ENCODE measurements at places on chromosomes 16 and 17.
A peak's percentile ranks its signal among the peaks of the same experiment; 100 is the strongest.

- peak; percentile 89 for DNase-seq
Observed at GRCh38 chr17:47733047-47733673, at the start of gene TBX21. Gene TBX21 (plus strand): TSS chr17:47733236. CDS start chr17:47733455, 219 bp downstream.

- no peak for DNase-seq
Observed at GRCh38 chr16:12869698-12870427, 31.5 kb upstream of the SHISA9 start.

GRCh38 chr17:903691-904481 lies 75.7 kb downstream of the NXN start:
- no peak for DNase-seq

GRCh38 chr16:69861292-69862030 lies 89.7 kb upstream of the CLEC18A start:
- DNase-seq: no peak

DNA sequence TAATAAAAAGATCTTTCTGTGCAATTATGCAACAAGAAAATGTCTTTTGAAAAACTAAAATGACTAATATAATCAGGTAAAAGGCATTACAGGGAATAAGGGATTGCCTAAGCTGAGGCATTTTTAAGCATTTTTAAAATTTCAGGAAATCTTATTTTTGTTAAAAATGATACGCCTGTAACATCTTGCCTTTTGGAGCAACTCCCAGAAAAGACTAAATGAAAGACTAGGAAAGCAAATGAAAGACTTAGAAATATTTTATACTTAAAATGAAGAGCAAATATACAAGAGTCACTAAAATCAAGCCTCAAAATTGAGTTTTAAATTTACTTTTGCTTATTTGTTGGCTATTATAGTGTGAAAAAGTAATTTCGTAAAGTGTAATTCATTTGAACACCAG lies 55.8 kb downstream of the DUSP14 start:
- no peak for DNase-seq

- no peak for DNase-seq
Observed at GRCh38 chr17:60297760-60298401, 94.1 kb downstream of the USP32 start.

- no peak for DNase-seq
Observed at GRCh38 chr17:4840893-4841242, 7.7 kb downstream of the MINK1 start.

DNA sequence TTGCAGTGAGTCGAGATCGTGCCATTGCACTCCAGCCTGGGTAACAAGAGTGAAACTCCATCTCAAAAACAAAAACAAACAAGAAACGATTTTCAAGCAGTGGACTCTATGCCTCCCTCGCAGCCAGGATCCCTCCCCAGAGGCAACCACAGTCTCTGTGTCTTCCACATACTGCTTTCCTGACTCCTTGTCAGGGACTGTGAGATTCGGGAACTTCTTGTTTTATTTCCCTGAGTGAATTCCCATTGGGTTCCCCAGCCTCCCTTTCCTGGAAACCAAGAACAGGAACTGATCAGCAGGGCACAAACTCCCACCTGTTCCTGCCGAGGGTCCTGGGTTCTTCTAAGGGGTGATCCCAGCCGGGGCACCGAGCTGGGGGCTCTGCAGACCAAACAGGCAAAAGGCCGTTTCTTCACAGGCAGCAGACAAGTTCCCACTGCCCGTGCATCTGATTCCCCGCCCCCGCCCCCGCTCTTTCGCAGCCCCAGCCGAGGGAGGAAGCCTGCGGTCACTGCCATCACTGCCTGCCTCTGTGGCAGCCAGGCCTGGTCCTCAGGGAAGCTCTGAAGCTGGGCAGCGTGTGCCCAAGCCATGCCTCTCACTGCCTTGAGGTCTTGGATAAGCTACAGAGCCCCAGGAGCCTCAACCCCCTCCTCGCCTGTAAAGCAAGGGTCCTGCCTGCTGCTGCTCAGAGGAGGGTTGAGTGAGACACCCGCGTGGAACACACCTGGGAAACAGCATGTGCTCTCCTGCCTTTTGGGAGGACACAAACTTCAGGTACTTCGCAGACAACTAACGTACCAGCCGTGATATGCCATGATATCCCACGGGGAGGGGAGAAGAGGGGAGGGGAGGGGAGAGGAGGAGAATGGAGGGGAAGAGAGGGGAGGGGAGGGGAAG lies 5.5 kb upstream of the PIEZO1 start:
- no peak for DNase-seq

- DNase-seq: no peak
Observed at GRCh38 chr16:30368122-30368791, 2.0 kb downstream of the TBC1D10B start.

GRCh38 chr17:50310455-50311111 lies 35.3 kb upstream of the XYLT2 start:
- DNase-seq: peak; percentile 56

GRCh38 chr16:81554979-81555378 lies 110.4 kb downstream of the CMIP start:
- no peak for DNase-seq

DNA sequence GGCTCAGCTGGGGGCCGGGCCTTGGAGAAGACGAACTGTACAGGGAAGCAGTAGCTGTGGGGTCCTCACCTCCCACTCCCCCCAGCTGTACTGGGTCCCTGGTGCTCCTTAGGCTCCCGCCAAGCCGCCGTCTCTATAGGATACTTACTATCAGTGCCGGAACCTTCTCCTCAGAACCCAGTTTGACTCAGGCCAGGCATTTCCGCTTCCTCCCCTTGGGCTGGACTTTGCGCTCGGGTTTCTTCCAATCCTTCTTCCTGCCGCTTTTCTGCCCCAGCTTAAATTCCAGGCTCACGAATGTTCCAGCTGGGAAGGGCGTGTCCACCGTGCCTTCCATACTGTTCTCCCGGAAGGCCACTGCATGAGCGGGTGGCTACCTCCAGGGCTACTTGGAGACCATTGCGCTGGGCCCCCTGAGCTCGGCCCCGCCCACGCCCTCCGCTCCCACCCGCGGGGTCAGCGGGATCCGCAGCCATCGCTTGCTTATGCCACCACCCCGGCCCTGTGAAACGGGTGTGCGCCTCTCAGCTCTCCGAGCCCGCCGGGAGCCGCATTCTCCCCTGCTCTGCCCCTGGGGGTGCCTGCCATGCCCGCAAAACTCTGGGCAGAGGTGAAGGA lies 1795.9 kb downstream of the TP53TG3F start:
- no peak for DNase-seq

GRCh38 chr16:932831-933330 lies 37.9 kb downstream of the LMF1 start:
- DNase-seq: no peak

- no peak for DNase-seq
Observed at GRCh38 chr17:32156656-32157055, 14.4 kb downstream of the RHOT1 start.

DNA sequence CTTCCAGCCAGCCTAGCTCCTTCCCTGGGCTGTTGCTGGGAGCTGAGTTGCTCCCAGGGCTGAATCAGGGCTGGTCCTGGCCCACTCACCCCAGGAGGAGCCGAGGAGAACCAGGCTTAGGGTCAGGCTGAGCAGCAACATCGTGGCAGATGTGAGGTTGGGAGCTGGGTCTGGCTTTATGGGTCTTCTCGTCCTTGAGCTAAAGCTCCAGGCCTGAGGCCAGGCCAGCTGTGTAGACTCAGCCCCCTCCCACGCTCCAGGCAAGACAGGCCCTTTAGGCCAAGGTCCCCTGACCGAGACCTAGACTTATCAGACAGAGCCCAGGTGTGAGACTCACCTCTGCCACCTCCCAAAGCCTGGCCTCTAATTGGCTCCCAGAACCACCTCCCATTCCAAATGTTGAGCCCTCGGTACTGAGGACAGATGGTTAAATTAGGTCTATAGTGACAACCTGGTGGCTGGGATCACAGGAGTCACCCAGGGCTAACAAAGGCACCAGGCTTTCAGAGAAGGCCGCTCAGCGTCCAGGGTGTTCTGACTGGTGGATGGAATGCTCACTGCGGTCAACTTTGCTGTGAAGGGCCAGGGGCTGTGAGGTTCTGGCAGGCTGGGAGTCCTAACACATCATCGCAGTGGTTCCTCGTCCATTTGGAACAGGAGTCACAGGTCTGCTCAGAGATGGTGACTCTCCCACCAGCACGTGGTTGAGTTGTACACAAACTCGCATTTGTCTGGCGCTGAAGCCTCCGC lies at the start of gene CTRL:
TSS of gene CTRL (minus strand) at position 151 of the 750 bp plus-strand sequence. CDS start at position 141, 10 bp downstream.
- no peak for DNase-seq

- DNase-seq: no peak
Observed at GRCh38 chr17:57551321-57552079, 193.6 kb downstream of the CCDC182 start.

- peak; percentile 64 for DNase-seq
Observed at GRCh38 chr16:86072328-86073102, 173.6 kb downstream of the IRF8 start.

DNA sequence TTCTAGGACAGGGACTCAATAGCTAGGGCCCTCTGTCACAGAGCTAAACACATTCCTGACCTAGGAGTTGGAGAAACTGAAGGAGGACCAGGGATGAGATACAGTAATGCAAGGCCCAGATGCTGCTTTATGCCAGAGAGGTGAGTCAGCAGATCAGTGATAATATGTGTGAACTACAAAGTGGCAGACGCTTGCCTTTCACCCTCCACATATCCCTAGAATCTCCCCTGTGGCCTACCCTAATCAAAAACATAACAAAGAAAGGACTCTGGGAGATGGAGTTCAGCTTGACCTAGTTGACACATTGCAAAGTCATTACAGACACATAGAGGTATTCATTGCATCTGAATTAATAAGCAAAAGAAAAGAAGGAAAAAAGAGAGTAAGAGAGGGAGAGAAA lies 417.6 kb upstream of the DYNLRB2 start:
- no peak for DNase-seq

- DNase-seq: no peak
Observed at GRCh38 chr16:17887963-17888362, 417.2 kb upstream of the XYLT1 start.

GRCh38 chr17:6641247-6641863 lies 495 bp downstream of the TXNDC17 start:
- DNase-seq: no peak

DNA sequence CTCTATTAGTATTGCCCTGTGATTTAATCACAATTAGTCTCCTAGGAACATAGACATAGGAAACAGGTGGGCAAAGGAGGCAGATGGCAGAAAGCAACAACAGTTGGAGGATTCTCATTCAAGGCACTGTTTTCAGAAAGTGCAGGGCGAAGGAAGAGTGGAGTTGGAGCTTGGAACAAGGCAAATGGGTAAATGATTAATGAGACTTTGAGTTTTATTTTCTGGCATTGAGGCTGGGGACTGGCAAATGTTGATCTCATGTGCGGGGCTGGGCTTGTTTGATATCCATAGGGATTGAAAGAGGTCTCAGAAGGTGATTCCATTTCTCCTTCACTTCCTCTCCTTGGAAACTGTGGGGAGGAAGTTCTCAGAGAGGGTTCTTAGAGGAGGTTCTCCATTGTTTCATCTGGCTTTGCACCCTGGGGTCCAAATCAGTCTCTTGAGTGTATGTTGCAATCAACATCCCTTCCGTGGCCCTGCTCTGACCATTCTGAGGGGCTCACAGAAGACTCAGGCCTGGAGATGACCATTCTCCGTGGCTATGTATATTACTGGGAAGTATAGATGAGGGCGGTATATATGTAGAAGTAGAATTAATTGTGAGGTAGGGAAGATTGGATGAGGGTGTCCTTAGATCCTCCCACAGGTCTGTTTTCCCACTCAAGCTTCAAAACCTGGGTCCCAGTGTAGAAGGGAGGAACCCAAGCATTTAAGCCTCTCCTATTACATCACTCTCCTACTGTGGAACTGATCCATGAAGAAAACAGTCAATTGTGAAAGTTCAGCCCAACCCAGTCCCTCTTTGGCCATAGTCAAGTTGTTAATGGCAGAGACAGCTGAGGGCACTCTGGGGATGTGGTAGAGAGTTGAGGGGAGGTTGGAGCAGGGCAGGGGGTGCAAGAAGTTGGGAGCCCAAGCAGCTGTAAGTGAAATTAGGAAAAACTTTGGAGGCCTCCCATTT lies 36.5 kb upstream of the SRSF1 start:
- DNase-seq: no peak

DNA sequence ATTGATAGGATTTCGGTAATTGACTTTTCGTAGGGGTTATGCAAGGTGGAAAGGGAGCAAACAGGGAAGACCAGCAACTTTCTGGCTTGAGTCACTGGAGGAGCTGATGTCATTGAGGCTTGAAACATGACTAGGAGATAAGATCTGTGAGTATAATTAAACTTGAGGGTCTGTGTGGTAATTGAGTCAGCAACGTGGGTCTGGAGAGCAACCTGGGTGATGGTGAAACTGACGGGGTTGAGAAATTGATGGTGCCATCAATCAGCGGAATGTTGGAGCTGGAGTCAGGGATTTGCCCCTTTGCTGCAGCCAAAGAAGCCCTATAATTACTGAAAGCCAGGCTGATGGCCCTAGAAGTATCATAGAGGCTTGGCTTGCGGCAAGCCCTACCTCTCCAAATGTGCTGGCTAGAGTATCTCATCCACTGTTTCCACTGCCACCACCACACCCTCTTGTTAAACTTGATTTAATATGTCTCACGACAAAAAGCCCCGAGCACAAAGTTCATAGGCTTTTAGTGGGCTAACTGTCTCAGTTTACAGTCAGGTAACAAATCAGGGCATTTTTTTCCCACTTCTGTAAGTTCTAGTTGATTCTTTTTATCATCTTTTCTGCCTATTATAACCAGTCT lies 186.9 kb upstream of the ELAC2 start:
- no peak for DNase-seq

DNA sequence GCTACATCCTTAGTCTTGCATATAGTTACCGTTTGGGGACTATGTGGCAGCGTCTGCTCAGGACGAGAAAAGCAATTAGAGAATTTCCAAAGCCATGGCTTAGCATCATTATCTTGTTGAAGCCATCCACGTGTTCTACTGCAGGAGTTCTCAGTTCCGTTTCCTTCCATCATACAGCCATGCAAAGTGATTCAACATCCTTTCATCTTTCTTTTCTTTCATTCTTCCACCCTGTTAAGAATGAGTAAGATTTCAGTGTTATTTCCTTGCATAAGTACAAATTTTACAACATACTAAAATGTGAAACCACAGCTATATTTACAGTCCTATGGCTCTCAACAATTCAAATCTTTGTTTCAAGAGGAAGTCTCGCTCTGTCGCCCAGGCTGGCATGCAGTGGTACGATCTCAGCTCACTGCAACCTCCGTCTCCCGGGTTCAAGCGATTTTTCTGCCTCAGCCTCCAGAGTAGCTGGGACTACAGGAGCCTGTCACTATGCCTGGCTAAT lies 3.8 kb downstream of the MARF1 start:
- DNase-seq: no peak

All from H9 (cell line).